ENCODE measurements at places on chromosomes 6 and 20. TPM values are rescaled to one million over a fixed set of nuclear protein-coding genes. Genes with fewer than 3 reads are reported as not detected.
A peak's percentile ranks its signal among the peaks of the same experiment; 100 is the strongest.

DNA sequence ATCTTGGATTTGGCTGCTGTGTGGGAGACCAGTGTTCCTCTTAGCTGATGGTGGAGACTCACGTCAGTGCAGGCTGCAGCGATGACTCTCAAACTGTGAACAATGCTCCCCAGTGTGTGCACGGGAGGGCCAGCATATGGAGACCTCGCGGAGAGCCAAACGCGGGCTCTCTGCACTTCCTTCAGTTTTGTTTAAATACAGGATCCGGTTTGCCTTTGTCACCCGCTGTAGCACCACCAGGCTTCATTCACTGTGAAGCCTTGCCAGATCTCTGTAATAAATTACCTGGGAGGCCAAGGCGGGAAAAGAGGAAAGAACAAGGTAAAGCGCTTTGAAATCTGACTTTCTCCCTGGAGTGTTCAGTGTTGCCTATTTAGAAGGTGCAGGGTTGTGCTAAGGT lies 30.7 kb upstream of the TMEM14A start:
- no peak overlapping the region for H3K4me3 ChIP-seq
- H3K4me1 ChIP-seq = 0 out of 2 replicates have a peak, but pooled peaks cover 2% of the 10 kb centered on the region
- H3K27ac ChIP-seq = no peak overlapping the region
- DNase-seq = no peak

DNA sequence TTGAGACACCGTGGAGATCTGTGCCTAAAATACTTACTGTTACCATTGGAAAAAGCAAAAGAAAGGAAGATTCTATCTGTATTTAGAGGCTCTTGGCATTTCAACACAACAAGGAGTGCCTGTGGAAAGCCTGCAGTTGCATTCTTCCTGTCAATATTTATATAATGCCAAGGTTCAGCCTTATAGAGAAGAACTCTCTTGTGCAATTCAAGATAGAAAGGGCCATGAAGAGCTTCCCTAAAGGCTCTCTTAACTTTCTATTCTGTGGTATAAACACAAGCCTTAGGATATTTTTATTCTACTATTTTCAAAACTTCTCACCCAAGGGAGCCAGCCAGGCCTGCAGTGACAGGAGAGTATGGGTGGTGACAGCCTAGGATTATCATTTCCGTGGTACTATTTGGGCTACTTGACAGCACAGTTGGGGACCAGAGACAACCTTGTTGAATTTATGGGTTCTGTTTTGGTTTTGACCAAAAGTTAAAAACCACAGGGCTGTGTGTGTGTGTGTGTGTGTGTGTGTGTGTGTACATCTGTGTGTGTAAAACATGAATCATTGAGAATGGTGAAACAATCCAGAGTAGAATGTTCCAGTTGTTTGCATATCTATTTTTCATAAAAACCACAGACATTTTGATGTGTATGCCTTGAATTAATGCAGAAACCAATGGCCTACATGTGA lies 700.9 kb upstream of the SLC35B3 start:
- no peaks in the 10 kb centered on the region for H3K27me3 ChIP-seq
- H3K4me1 ChIP-seq = no peaks in the 10 kb centered on the region
- H3K4me3 ChIP-seq = no peak overlapping the region
- no peak for DNase-seq
- H3K27ac ChIP-seq = no peak overlapping the region

- no peaks in the 10 kb centered on the region for H3K36me3 ChIP-seq
- no peak for DNase-seq
- peaks cover 23% of the 10 kb centered on the region for H3K4me1 ChIP-seq
- no peak overlapping the region for H3K27ac ChIP-seq
Observed at GRCh38 chr6:156948807-156949206, 171.6 kb downstream of the ARID1B start.

GRCh38 chr6:26538572-26538902 lies 371 bp downstream of the HMGN4 start:
- H3K36me3 ChIP-seq = no peaks in the 10 kb centered on the region
- peak overlapping the region; percentile 84 for H3K27ac ChIP-seq
- no peaks in the 10 kb centered on the region for H3K4me1 ChIP-seq
- no peak for DNase-seq
- H3K4me3 ChIP-seq = peak overlapping the region; percentile 80

DNA sequence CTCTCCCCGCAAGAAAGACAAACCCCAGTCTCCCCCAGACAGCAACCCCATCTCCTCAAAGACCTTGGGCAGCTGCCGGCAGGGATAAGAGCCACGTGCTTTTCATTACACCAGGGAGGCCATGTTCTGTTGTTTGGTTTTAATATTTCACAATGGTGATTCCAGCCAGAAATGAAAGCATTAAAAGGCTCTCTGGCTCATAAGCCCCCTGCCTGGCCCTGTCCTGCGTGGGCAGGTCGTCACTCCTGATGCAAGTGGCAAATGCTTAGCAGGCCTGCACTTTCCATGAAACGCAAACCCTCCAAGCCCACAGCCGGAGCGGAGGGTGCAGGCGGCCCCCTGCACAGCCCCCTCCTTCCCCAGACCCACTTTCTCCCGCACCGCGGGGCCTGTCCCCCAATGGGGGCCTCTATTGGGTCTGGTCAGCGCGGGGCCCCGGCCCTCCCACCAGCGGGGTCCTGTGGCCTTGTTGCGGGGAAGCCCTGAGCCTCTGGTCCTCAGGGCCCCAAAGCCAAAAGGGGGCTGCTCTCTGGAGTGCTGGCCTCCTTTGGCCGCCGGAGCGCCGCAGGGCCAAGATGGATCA lies 77.2 kb downstream of the TMEM242 start:
- no peaks in the 10 kb centered on the region for H3K27me3 ChIP-seq
- no peaks in the 10 kb centered on the region for H3K36me3 ChIP-seq
- H3K27ac ChIP-seq = no peak overlapping the region
- no peak for DNase-seq
- H3K4me3 ChIP-seq = no peak overlapping the region
- no peaks in the 10 kb centered on the region for H3K4me1 ChIP-seq

- no peaks in the 10 kb centered on the region for H3K27me3 ChIP-seq
- no peak overlapping the region for H3K4me3 ChIP-seq
- H3K36me3 ChIP-seq = no peaks in the 10 kb centered on the region
Observed at GRCh38 chr20:47150403-47151152, 205.9 kb downstream of the ZMYND8 start.

DNA sequence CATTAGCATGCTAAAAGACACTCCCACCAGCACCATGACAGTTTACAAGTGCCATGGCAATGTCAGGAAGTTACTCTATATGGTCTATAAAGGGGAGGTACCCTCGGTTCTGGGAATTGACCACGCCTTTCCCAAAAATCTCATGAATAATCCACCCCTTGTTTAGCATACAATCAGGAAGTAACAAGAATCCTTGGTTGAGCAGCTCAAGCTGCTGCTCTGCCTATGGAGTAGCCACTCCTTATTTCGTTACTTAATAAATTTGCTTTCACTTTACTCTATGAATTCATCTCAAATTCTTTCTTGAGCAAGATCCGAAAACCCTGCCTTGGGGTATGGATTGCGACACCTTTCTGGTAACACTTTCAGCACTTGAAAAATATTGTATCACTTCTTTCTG lies 243.0 kb downstream of the BMP2 start:
- no peaks in the 10 kb centered on the region for H3K36me3 ChIP-seq
- no peaks in the 10 kb centered on the region for H3K27me3 ChIP-seq
- no peak overlapping the region for H3K27ac ChIP-seq
- no peak for DNase-seq
- no peaks in the 10 kb centered on the region for H3K4me1 ChIP-seq

- no peaks in the 10 kb centered on the region for H3K36me3 ChIP-seq
- no peak overlapping the region for H3K27ac ChIP-seq
- no peaks in the 10 kb centered on the region for H3K27me3 ChIP-seq
- H3K4me3 ChIP-seq = peak overlapping the region; percentile 99
Observed at GRCh38 chr6:27791182-27791943, 120.8 kb downstream of the OR2B2 start.

GRCh38 chr6:11207199-11207968 lies 25.1 kb downstream of the NEDD9 start:
- H3K4me1 ChIP-seq = peaks cover 21% of the 10 kb centered on the region
- no peaks in the 10 kb centered on the region for H3K27me3 ChIP-seq
- H3K36me3 ChIP-seq = no peaks in the 10 kb centered on the region
- no peak overlapping the region for H3K4me3 ChIP-seq
- no peak overlapping the region for H3K27ac ChIP-seq
- no peak for DNase-seq

DNA sequence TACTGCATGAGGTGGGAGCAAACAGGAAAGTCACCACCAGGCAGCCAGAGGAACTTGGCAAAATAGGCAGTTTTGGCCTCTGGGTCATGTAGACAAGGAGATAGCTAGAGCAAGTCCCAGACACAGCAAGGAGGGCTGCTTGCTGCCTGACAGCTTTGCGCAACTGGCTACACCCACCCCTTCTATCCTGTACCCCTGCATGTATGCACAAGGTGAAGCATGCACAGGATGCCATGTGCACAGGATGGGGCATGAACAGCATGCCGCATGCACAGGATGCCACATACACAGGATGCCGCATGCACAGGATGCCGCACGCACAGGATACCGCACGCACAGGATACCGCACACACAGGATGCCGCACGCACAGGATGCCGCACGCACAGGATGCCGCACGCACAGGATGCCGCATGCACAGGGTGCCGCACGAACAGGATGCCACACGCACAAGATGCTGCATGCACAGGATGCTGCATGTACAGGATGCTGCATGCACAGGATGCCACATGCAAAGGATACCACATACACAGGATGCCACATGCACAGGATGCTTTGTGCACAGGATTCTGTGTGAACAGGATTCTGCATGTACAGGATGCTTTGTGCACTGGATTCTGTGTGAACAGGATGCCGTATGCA lies 104.9 kb upstream of the IYD start:
- no peak for DNase-seq
- no peak overlapping the region for H3K27ac ChIP-seq
- no peak overlapping the region for H3K4me3 ChIP-seq

- H3K36me3 ChIP-seq = no peaks in the 10 kb centered on the region
- H3K27me3 ChIP-seq = no peaks in the 10 kb centered on the region
- no peak overlapping the region for H3K27ac ChIP-seq
- no peak overlapping the region for H3K4me3 ChIP-seq
- no peaks in the 10 kb centered on the region for H3K4me1 ChIP-seq
Observed at GRCh38 chr6:42222448-42222847, 4.8 kb upstream of the MRPS10 start.

DNA sequence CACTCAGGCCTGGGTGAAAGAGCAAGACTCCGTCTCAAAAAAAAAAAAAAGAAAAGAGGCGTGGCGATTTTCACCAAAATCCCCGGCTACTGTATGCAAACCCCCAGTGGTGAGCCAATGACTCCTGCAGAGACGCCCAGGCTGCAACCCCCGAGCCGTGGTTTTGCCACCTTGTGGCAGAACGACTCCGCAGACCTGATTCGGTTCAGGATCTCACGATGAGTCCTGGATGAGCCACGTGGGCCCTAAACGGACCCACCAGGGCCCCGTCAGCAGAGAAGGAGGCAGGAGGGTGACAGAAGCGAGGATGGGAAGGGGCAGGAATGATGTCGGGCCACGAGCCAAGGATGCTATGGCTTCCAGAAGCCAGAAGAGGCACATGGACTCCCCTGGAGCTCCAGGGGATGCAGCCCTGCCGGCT lies 42.5 kb downstream of the SLC2A4RG start:
- no peak for DNase-seq
- H3K36me3 ChIP-seq = no peaks in the 10 kb centered on the region
- H3K4me3 ChIP-seq = no peak overlapping the region
- no peak overlapping the region for H3K27ac ChIP-seq

The NRN1 gene
- total RNA-seq = 0.26 TPM

The HLA-DMA gene
- total RNA-seq = 15.1 TPM

The CFAP61 gene
- total RNA-seq = 0.61 TPM

The BPIFA1 gene
- not detected for total RNA-seq
